ENCODE measurements at places on chromosomes 11 and 22. TPM values are rescaled to one million over a fixed set of nuclear protein-coding genes. Genes with fewer than 3 reads are reported as not detected.

Gene TIMP3
- total RNA-seq, result not detected

Gene CHRNA10
- total RNA-seq, result 2.2 TPM

DNA sequence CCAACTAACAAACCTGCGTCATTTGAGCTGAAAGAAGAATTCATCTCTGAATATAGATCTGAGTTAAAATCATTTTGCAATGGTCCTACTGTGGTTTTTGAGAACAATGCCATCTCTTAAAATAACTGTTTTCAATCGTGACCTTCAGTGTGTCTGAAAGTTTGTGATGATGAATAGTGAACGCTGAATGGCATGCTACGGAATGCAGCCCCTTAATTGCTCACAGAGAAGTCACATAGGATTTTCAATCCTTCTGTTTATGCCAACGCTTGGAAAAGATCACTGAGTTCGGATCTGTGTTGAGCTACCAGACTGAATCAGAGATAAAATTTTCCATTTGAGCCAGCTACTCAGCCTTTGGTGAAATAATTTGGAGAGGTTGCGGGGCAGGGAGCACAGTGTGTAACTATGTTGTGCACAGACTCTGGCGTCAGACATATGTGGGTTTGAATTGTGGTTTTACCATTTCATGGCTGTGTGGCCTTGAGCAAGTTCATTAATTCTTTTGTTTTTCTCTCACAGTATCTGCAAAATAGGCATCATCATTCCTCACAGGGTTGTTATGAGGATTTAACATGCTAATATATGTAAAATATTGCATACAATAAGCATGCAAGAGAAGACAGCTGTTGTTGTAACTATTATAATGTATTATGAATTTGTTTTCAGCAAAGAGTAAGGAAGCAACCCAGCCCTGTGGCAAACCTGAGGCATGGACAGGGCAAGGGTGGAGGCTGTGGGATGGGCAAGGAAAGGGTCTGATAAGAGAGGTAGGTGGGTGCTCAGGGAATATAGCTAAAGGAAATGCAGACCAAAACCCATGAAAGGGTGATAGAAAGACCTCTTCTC, 679.9 kb downstream of the KCNA4 start:
- no peak for DNase-seq

DNA sequence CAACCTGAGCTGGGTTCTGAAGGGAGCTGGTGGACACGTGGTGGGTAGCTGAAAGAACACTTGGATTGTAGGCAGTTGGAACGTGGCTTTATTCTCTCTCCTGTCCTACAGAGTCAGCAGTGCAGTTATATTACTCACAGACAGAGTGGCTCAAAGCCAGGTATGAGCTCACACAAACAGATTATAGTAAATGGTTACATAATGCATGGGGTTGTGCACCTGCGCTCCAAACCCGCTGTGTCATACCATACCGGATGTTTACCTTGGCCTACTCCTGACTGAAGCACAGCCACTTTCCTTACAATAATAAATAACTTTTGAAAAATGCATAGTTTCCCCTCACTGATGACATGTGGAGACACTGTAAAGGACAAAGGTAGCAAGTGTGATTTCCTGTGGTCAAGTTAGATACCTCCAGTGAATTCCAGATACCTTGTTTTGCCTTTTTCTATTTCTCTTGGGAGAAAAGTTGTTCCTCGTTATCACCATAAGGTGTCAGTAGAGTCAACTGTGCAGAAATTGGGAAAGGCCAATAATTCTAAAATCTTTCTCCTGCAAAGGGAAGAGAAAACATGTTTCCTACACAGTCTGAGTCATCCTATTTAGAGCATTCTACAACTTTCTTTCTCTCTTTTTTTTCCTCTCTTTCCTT, 13.5 kb downstream of the MS4A6A start:
- no peak for DNase-seq
